ENCODE measurements at places on chromosomes 6 and 20.

- DNase-seq = no peak
Observed at GRCh38 chr6:150312395-150312794, 56.4 kb upstream of the IYD start.

DNA sequence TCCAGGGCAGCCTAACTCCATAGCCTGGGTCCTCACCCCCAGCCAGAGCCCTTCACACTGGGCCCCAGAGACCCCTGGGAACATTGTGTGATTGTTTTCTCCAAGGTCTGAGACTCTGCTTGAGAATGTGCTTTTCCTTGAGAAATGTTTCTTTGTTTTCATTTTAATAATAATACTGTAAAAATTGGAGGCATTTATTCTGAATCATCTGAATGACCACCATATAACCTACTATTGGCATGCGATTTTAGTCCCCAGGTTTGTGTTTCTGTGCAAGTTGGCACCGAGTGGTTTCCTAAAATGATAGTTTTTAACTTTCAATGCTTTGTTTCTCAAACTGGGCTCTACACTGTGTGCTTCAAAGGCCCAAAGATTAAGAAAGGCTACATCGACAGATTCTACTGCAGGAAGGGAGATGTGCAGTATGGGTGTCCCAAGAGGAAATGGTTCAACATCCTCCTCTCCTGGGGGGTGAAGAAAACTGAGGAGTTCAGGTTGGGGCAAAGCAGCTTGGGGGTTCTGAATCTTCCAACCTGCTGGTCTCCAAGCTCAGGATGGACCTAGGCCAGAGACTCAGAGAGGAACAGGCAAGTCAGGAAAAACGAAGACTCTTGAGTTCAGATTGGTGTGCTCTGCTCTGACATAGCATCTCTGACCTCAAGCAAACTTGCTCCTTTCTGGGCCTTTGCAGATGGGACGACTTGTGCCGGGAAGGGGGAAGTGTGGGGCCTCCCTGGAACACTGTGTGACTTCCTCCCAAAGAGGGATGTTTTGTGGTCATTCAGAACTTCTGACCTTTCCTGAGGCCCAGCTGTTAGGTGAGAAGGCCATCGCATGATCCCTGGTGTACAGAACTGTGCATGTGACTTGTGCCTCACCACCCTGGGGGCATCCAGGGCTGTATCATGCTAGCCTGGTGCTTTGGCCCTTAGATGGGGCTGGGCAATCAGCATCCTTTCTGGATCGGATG, 31.0 kb downstream of the DAAM2 start:
- no peak for DNase-seq

- DNase-seq = no peak
Observed at GRCh38 chr6:169862892-169863525, 111.6 kb downstream of the ERMARD start.

DNA sequence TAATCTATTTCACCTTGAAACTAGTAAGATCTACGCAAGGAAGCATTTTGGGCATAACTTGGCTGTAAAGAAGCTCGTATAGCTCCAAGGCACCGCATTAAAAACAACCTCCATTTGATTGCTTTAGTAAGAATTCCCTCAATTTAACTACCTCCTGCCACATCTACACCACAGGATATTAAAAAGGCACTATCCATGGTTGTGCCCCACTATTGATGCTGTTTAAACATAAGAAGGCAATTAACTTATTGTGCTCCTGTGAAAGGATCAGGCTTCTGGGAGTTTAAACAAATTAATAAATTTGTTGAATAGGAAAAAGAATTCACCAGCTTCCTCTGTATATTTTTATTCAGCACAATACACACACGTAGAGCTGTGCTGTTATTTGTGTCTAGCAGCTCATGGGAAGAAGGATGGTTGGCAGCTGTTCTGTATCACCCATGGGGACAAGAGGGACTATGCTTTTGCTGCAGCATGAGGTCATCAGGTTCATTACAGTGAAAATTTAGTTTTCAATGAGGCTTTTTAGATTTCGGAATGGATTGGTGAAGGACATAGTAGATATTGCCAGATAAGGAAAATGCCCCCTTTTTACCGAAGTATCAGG, 513.3 kb downstream of the HAO1 start:
- no peak for DNase-seq

- DNase-seq = no peak
Observed at GRCh38 chr6:10613723-10614122, 80.7 kb downstream of the C6orf52 start.

GRCh38 chr20:61753316-61753942, 312.3 kb downstream of the TAF4 start:
- DNase-seq = peak; percentile 13

DNA sequence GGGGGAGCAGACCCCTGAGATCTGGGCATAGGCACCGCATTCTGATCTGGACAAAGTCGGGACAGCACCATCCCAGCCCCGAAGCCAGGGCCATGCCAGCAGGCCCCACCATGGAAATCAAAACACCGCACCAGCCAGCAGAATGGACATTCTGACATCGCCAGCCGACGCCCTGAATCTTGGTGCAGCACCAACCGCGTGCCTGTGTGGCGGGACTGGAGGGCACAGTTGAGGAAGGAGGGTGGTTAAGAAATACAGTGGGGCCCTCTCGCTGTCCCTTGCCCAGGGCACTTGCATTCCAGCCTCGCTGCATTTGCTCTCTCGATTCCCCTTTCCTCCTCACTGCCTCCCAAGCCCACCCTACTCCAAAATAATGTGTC, 2.0 kb downstream of the NNAT start:
- DNase-seq = no peak

DNA sequence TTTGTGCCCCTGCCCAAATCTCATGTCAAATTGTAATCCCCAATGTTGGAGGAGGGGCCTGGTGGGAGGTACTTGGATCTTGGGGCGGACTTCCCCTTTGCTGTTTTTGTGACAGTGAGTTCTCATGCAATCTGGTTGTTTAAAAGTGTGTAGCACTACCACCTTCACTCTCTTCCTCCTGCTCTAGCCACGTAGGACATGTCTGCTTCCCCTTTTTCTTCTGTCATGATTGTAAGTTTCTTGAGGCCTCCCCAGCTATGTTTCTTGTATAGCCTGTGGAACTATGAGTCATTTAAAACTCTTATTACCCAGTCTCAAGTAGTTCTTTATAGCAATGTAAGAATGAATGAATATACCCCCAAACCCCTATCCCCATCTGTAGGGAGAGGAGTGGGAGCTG, 1013.7 kb upstream of the MAP3K7 start:
- DNase-seq = no peak

DNA sequence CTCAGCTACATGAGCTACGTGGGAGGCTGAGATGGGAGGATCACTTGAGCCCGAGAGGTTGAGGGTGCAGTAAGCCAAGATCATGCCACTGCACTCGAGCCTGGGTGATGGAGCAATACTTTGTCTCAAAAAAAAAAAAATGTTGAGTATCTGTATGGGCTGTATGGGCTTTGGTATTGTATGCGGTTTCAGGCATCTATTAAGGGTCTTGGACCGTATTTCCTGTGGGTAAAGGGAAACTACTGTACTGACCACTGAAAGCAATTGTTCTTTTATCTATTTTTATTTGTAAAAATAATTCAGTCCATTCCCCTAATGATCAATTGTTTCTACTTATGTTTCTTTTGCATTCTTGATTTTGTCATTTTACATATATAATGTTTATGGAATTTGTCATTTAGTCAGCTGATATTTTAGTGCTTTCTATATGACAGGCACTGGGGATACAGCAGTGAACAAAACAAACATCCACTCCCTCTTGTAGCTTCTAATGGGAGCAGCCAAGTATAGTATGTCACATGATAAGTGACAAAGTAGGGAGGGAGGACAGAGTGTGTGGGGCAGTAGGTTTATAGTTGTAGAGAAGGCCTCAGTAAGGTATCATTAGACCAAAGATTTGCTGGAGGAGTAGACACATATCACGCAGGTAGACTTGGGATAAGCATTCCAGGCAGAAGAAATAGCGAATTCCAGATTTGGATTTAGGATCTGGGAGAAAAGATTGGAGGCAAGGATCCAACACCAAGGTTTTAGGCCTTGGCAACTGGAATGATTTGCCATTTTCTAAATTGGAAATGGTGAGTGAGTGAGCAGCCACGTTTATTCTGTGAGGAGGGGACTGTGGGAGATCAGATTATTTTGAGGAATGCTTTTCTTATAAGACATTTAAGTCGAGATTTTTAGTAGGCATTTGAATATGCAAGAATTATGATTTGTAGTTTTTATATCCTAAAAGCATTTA, 6.0 kb downstream of the PCMT1 start:
- no peak for DNase-seq

DNA sequence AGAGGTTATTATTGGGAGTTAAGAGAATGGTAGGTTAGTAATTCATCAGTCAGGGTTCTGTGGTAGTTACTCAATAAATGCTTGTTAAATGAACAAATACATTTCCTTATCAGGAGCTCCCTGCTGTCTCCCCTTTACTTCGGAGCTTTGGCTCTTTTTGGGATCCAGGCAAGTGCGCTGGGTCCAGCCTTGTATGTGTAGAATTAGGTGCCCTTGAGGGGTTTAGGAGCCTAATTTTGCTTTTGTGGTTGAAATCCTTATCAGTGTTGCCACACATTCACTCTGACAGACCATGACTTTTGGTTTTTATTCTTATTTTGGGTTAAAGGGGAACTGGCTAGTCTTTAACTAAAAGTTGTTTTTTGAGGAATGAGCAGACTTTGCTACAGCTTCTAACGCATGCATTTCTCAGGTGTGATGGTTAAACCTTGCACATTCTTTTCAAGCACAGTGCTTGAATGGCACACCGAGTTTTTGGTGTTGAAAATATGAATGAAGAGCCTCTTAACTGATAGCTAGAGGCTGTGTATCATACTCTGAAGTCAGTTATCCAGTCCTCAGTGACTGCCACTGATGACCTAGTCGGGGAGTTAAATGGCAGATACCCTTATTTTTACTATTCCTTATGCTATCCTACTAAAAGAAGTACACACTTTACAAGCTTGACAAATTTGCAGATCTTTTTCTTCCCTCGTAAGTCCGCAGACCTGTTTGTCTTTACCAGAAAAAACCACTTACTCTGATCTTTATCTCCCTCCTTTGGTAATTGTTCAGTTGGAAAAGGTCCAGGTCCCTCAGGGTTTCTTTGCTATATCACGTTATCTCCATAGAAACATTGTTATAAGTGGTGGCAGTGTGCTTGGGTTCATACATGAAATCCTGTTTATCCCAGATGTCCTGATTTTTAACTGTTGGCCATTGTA, 50.7 kb upstream of the PLCG1 start:
- peak; percentile 56 for DNase-seq

DNA sequence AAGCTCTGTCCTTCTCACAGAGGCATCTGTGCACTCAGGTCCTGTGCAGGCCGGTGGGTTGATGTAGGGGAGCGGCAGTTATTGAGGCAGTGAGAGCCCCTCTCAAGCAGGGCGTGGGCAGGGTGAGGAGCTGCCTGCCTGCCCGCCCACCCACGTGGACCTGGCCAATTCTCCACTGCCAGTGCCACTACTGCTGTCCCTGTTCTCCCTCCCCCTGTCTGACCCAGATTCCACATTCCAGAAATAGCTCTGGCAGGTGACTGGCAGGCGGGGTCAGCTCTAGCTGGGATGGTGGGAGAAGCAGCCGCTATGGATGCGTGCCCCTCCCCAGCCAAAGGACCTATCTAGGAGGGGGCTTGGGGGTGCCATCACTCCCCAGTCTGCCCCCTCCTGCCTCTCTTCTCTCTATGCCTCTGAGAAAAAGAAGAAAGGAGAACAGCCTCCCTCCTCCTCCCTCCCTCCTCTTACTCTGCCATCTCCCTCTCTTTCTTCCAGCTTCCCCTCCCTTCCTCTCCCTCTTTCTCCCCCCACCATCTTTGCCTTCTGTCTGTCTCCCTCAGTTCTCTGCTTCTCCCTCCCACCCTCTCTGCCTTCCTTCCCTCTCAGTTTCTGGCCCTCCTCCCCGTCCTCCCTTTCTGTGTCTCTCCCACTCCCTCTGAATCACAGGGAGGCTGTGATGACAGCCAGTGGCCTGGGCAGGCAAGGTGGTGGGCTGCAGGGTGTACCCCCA, 86.5 kb upstream of the MYL9 start:
- DNase-seq = no peak

- DNase-seq = no peak
Observed at GRCh38 chr6:158268361-158269147, 43.7 kb upstream of the TULP4 start.

GRCh38 chr20:57895161-57895855, 185.5 kb upstream of the PMEPA1 start:
- no peak for DNase-seq

GRCh38 chr20:63064745-63065711, 58.3 kb upstream of the BHLHE23 start:
- peak; percentile 17 for DNase-seq

DNA sequence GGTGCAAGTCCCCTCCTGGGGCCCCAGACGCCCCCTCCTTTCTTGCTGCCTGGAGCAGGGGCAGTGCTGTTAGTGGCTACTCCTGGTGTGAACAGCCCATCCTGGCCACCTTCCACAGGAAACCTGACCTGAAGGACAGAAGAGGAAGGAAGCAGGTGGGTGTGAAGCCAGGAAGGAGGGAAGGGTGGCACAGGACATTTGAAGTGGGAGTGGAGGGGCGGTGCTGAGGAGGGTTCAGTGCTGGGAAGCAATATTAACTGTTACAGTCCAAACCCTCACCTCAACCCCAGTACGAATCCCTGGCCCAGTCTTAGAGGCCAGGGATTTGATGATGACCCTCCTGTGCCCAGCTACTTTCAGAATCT, 766 bp downstream of the PRICKLE4 start:
- DNase-seq = no peak

DNA sequence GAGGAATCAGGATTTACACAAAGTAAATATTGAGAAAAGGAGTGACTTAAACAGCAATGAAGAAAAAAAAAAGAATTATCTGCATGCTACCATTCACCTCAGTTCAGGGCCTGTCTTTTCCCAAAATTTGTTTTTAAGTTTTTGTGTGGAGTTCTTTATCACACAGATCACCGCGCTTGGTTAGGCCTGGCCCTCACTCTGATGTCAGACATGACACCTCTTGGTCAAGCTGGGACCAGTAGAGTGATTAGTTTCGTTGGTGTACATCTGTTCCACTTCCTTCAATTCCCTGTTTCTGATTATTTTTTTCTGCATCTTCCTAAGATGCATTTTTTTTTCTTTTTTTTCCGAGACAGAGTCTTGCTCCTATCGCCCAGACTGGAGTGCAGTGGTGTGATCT, 34.9 kb upstream of the HIVEP1 start:
- DNase-seq = no peak

DNA sequence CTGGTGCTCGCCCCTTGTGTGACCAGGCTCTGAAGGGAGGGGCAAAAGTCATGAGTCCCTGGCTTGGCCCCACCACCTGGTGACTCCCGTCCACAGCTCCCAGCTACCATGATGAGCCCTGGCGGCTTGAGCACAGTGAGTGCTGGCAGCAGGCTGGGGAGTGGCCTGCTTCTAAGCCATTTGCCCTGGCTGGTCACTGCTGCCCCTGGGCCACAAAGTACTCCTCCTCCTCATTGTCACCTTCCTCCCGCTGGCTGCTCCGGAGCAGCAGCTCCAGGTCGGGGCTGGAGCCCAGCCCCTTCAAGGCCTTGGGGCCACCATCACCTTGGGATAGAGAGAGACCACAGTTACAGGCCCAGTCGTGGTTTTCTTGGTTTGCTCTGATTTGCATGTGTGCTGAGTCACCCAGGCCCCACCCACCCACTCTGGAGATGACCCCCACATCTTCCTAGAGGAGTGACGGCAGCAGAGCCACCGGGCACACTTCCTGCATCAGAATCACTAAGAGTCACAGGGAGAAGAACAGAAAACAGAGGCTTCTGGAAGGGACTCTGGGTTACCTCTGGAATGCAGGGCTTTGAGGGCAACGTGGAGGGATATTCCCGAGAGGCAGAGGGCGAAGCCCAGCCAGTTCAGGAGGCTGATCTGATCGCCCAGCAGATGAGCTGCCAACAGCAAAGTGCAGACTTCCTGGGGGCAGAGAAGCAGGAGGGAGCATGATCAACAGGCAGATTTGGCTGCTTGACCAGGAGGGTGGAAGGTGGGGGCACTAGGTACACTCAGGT, 42.1 kb upstream of the CDH22 start:
- DNase-seq = no peak
